Fibroblast of the aortic adventitia (primary cell): ENCODE measurements at places on chromosomes 16 and 17.

DNA sequence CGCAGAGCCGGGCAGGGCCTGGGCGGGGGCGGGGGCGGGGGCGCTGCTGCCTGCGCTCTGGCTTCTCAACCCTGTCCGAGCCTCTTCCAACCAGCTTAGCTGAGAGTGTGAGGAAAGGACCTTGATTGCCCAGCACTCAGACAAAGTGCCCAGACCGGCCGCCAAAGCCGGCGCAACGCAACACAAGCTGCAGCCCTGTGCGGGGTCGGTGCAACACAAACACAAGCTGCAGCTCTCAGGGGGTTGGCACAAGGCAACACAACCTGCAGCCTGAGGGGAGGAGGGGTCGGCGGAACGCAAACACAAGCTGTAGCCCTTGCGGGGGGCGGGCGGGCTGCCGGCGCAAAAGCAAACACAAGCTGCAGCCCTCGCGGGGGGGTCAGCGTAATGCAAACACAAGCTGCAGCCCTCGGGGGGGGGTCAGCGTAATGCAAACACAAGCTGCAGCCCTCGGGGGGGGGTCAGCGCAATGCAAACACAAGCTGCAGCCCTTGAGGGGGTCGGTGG lies 60.0 kb downstream of the KLHDC4 start:
- no peak for DNase-seq

GRCh38 chr16:66605177-66605978 lies 874 bp downstream of the CMTM3 start:
- DNase-seq, result peak; percentile 12

DNA sequence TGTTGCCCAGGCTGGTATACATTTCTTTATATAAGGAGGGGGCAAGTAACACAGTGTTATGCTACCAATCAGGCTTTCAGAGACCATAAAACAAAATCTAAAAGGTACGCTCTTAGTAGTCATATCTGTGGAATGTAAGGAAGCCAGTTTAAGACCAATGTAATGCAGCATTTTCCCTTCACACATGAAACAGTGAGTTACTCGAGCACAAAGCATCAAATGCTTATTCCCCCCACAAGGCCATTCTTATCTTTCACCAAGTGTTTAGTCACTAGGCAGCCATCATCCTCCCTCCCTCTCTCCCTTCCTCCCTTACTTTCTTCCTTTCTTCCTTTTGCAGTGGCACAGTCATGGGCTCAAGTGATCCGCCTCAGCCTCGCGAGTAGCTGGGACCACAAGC lies 12.8 kb downstream of the HMOX2 start:
- peak; percentile 88 for DNase-seq

GRCh38 chr17:79047923-79048825 lies 24.2 kb downstream of the C1QTNF1 start:
- DNase-seq, result no peak

DNA sequence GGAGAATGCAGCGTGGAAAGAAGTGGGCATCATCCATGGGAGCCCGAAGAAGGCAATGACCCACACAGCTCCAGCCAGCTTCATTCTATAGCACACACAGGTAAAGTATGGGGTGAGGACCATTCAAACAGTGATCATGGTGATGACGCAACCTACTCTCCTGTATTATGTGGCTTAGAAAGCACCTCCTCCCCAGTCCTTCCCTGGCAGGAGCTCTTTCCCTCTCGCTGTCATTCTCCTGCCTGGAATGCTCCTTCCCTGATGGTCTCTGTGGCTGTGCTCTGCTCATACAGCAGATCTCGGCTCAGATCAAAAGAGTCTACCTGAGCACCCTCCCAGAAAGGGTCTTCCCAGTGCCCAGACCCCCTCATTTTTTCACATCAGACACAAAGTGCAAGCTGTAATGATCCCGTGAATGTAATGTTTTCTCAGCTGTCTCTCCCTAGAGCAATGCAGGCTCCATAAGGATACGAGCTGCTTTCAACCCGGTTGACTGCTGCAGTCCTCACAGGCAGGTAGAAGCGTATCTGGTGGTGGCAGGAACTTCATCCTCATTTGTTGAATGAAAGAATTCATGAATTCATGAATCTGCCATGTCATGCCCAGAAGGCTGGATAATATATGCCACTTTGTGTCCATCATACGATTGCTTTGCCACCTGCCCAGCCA lies 248.8 kb downstream of the HS3ST3A1 start:
- no peak for DNase-seq

- DNase-seq, result peak; percentile 98
Measured at GRCh38 chr17:80855948-80856862, 135.4 kb upstream of the CHMP6 start.

GRCh38 chr16:75379911-75380847 lies 53.1 kb downstream of the CFDP1 start:
- DNase-seq, result no peak

GRCh38 chr16:57132470-57132869 lies 40.1 kb downstream of the CPNE2 start:
- no peak for DNase-seq

GRCh38 chr17:15000661-15001060 lies 264.5 kb downstream of the PMP22 start:
- no peak for DNase-seq

DNA sequence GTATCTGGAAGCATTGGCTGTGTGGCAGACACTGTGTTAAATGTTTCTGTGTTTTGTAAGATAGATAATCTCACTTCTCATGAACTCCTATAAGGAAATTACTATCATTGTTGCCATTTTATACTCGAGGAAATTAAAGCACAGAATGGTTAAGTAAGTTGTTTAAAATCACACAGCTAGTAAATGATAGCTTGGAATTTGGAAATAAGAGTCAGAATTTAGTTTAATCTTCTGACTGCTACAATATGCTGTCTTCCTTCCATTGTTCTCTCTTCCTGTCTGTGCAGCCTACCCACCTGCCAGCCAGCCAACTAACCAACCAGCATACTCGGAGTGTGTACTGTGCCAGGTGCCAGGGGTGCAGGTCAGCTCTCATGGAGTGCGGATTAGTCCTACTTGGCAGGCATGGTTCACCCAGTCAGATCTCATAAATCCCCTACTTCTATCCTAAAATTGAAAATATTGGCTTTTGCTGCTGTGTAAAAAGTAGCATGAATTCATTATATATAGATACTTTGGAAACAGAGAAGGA lies 79.9 kb upstream of the LGALS9 start:
- no peak for DNase-seq

DNA sequence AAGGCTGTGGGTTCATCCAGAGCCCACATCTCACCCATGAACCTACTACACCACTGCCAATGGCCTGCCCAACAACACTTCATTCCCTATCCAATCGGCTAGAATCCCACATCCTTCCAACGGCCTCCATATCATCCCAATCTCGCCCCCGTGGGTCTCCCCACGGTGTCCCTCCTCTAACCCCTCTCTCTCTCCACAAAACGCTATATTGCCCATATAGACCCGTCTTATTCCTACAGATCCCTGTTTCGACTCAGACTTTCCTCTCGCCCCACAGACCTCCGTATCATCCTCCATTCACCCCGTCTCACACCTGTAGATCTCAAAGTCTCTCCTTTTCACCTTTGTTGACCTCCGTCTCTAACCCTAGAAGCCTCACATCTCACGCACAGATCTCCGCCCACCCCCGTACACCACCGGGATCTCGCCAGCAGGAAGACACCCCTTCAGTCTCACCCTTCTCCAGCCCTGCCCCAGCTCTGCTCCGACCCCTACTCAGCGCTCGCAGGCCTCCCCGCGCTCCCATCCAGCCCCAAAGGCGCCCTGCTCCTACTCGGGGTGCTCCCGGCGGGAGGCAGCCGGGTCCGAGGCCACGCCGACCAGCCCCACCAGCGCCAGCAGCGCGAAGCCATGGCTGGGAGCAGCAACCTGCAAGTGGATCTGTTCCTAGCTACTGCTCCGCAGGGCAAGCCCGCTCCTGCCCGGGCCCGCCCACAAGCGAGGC lies at the start of gene FDXR:
Gene FDXR (minus strand): TSS at position 682 of the 724 bp plus-strand sequence. CDS start 50 bp downstream, at position 632.
- DNase-seq, result no peak

GRCh38 chr16:54325616-54326265 lies 39.2 kb upstream of the IRX3 start:
- DNase-seq, result no peak

- no peak for DNase-seq
Measured at GRCh38 chr16:64272028-64272427, 849.8 kb downstream of the CDH11 start.

DNA sequence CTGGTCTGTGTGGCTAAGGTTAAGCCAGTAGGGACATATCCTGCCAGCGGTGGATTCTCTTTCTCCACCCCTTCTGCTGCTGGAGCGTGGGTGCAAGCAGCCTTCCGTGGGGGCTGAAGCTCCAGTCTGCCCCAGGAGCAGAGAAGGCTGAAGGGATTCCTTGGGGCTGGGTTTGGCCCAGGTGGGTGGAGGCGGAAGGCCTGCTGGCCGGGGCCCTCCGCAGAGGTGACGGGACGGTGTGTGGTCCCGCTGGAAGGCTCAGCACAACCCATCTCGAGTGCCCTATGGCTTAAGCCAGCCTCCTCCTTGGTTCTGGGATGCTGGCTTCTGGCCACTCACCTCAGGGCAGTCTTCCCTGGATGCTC lies 13.1 kb downstream of the TIMM22 start:
- DNase-seq, result no peak

DNA sequence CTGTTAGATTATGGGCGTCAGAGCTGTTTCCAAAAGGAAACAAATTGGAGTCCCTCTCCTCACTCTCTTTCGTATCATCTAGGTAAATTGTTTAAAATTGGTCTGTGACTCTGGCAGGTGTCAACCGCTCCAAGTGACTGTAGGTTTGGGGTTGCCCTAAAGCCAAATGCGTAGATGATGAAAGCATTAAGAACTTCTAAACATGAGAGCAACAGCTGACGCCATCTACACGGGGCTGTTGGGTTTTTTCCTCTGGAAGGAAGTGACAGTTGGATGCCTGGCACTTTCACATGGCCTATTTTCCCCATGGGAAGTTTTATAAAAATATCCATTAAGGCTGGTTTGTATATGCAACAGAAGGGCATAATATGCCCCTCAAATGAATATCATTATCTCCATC lies 215.7 kb upstream of the CACNG5 start:
- no peak for DNase-seq

DNA sequence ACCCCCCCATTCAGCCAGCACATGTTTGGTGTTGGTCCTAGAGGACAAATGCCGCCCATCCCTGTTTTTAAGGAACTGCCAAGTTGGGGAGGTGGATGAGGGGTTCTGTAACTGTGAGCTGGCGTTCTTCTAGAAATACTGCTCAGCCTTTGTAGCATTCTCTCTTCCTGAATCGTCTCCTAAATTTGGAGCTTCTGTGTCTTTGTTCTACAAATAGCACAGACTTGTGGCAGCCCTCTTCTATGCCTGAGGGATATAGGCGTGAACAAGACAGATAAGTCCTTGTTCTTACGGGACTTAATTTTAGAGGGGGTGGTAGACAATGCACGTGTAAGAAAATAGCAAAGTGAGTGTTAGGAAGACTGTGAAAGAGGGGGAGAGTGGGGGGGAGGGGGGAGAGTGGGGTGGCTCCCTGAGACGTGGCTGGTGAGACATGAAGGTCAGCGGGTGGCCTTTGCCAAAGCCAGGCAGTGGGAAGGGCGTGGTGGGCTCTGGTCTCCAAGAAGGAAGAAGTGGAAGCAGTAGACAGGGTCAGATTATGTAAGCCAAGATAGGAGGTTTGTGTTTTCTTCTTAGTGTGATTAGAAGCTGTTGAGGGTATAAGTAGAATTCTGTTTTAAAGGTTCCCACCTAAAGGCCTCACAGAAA lies 9.9 kb downstream of the MFSD11 start:
- DNase-seq, result no peak

- DNase-seq, result no peak
Measured at GRCh38 chr16:1028524-1029258, 43.9 kb upstream of the SSTR5 start.

- DNase-seq, result peak; percentile 31
Measured at GRCh38 chr16:72877374-72878028, 170.4 kb downstream of the ZFHX3 start.

- peak; percentile 38 for DNase-seq
Measured at GRCh38 chr17:40648384-40648968, 858 bp upstream of the SMARCE1 start.

DNA sequence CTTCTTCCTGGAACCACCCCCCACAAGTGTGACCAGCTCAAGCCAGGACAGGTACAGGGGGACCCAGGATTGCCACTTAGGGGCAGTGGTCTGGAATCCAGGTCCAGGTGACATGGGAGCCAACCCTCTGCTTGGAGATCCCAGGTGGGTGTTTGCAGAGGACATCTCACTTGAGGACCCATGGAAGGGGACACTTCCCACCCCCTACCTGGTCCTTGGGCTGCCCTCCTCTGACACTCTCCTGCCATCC lies 145.5 kb downstream of the SEC14L1 start:
- no peak for DNase-seq

- no peak for DNase-seq
Measured at GRCh38 chr17:80633207-80633606, 88.6 kb downstream of the RPTOR start.

DNA sequence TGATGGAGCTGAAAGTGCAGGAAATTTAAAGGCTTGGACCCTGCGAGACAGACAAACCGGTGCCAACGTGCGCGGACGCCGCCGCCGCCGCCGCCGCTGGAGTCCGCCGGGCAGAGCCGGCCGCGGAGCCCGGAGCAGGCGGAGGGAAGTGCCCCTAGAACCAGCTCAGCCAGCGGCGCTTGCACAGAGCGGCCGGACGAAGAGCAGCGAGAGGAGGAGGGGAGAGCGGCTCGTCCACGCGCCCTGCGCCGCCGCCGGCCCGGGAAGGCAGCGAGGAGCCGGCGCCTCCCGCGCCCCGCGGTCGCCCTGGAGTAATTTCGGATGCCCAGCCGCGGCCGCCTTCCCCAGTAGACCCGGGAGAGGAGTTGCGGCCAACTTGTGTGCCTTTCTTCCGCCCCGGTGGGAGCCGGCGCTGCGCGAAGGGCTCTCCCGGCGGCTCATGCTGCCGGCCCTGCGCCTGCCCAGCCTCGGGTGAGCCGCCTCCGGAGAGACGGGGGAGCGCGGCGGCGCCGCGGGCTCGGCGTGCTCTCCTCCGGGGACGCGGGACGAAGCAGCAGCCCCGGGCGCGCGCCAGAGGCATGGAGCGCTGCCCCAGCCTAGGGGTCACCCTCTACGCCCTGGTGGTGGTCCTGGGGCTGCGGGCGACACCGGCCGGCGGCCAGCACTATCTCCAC lies at the start of gene NOG:
Gene NOG (plus strand): TSS at position 54 of the 674 bp plus-strand sequence. CDS start 525 bp downstream, at position 579.
- DNase-seq, result peak; percentile 36

DNA sequence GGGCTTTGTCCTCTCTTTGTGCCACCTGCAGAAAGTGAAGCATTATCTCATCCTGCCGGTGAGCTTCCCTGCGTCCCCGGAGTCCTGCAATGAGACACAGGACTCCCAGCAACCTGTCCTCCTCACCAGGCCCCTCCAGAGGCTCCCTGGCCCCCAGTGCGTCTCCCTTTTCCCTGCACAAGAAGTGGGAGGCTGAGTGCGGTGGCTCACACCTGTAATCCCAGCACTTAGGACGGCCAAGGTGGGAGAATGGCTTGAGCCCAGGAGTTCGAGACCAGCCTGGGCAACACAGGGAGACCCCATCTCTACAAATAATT lies 8.4 kb downstream of the GRB7 start:
- DNase-seq, result no peak

DNA sequence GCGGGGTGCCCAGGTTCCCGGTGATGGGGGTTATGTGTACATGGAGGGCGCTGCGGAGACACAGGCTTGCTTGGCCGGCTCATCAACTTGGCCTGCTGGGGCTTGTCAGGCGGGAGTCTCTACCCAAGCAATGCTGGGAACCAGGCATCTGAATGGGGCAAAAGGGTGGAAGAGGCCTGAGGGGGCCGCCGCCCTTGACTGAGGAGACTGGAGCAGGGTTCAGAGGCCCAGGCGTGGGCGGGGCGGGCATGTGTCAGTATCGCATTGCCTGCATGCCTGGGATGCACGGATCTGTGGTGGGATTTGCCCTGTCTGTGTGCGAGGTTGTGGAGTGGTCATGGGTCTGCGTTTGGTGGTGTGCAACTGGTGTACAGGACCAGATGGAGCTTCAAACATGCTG lies 21.1 kb downstream of the ARHGAP23 start:
- DNase-seq, result no peak

GRCh38 chr17:81381632-81382577 lies 13.4 kb upstream of the BAHCC1 start:
- DNase-seq, result no peak
